HS-5 (cell line): ENCODE measurements at places on chromosomes 1 and 21.

DNA sequence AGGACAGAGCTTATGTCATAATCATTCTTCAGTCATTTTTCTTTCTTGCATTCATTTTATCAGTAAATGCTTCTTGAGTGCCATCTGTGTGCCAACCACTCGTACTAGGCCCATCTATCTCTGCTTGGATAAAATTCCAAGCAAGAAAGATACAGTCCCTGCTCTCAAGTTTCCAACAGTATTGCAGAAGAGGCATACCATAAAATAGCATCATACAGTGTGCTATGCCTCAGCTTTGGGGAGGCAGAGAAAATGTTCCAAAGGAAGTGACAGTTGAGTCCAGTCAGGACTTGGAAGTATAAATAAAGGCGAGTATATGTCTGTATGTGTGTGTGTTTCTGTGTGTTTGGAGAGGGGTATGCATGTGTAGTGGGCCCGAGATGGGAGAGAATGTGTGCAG lies 113.4 kb upstream of the HOOK1 start:
- no peak for DNase-seq

DNA sequence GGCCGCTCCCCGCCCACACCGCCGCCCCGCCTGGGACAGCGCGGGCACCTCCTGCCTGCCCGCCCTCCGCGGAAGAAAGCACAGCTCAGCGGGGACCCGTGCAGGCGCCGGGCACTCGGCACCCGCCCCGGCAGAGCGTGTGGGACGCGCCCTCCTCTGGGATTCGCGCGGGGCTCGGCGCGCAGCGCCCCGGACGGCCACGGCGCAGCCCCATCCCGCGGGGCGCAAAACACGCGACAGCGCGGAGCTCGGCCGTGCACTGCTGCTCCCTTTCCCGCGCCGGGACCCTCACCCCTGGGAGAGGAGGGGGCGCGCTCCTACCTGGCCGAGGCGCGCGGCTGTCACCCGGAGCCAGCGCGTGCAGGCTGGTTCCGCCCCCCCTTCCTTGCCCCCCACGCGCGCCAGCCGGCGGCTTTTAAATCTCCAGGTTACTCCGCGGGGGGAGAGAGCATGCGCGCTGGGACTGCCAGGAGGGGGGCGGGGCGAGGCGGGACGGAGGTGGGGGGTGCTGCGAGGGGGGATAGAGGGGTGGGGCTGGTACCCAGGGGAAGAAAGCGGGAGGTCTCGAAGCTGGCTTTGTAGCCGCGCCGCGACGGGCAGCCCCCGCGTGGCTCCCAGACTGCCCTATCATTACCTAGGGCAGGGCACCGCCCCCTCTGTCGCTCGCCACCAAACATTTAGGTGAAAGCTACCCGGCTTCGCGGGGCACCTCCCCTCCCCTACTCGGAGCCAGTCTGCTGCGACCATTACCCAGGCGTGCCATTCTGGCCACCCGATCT lies at the start of gene SLC45A3:
SLC45A3 (minus strand) TSS at position 437 of the 779 bp plus-strand sequence. CDS start 15,853 bp downstream, outside the sequence.
- no peak for DNase-seq

- DNase-seq = no peak
Observed at GRCh38 chr1:39919545-39919944, 17.8 kb upstream of the MYCL start.

DNA sequence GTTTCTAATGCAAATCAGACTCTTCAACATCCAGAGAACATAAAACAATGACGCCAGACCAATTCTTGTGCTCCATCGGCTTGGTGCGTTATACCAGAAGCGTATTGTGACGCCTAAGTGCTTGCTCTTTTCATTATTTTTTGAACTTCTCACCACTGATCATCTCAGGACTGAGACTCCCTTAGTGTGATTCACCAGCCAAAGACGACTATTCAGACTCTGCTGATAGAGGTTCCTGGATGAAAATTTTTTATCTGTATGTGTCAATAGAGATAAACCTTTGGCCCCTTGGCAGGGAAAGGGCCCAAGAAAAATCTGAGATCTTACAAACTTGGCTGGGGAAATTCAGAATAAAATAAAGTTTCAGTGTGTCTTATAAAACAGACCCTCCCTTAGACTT lies 856 bp upstream of the GREM2 start:
- DNase-seq = no peak

DNA sequence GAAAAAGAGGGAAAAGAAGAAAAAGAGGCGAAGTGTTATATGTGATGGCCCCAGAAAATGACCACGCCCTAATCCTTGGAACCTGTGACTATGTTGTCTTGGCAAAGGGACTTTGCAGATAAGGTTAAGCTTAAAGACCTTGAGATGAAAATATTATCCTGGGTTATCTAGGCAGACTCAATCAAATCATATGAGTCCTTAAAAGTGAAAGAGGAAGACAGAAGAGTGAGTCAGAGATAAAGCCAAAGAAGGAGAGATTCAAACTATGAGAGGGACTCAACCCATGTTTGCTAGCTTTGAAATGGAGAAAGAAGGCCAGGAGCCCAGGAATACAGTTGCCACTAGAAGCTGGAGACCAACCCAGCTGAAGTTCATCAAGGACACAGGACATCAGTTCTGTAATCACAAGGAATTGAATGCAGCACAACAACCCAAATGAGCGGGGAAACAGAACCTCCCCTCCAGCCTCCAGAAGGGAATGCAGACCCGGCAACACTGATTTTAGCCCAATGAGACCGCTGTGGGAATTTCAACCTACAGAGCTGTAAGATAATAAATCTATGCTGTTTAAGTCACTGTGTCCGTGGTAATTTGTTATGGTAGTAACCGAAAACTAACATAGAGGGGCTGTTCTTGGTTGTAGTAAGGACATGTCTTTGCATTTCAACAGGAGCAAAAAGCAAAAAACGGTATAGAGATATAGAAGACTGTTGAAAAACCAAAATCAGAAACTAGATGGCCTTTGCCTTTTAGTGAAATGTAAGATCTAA lies 4.2 kb upstream of the RGS8 start:
- no peak for DNase-seq

DNA sequence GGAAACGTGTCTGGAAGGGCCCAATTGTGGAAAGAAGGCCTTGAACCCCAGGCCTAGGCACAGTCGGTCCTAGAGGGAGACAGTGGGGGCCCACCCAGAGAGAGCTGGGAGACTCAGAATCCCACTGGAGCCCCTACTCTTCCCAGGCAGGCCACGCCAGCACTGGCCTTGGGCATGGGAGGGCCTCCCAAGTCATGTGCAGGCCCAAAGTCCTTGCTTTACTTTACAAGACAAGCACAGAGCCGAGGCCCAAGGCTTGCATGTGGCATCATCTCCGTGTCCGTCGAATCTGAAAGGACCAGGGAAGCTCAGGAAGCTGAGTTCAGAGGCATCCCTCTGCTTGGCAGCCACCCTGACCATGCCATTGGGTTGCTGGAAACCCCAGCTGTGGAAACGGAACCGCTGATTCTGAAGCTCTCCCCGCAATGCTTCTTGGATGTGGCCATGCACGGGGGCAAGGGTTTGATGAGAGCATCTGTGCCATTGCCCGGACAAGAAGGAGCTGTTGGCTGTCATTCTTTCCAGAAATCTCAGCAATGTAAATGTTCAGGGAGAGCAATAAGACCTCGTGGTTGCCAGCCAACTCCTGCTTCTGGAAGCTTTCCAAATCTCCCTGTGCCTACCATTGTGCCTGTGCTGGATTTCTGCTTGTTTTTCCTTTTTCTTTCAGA lies 32.8 kb downstream of the ABCG1 start:
- DNase-seq = no peak

GRCh38 chr1:56302878-56303277 lies 276.5 kb downstream of the PLPP3 start:
- no peak for DNase-seq

DNA sequence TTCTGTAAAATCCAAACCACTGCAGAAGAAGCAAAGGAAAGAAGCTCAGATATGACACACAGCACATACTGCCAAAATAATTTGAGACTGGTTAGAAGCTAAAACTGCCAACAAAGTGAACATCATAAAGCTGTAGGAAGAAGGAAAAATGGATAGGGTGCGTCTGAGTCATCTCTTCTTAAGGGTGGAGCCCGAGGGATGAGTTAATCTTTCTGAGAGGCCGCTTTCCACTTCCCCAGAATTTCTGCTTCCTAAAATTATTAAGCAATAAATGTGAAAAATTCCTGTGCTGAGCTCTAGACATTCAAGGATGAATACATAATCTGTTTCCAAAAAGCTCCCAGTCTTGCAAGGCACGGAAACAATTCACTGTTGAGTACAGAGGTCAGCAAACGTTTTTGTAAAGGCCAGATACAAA lies 20.1 kb downstream of the PPT1 start:
- peak; percentile 90 for DNase-seq

- DNase-seq = peak; percentile 76
Observed at GRCh38 chr1:162908780-162909179, 47.8 kb upstream of the CCDC190 start.

- no peak for DNase-seq
Observed at GRCh38 chr1:50023292-50024159, at the start of gene AGBL4. AGBL4 (minus strand) TSS chr1:50023954.

- no peak for DNase-seq
Observed at GRCh38 chr1:227883641-227884301, 64.0 kb downstream of the WNT9A start.

DNA sequence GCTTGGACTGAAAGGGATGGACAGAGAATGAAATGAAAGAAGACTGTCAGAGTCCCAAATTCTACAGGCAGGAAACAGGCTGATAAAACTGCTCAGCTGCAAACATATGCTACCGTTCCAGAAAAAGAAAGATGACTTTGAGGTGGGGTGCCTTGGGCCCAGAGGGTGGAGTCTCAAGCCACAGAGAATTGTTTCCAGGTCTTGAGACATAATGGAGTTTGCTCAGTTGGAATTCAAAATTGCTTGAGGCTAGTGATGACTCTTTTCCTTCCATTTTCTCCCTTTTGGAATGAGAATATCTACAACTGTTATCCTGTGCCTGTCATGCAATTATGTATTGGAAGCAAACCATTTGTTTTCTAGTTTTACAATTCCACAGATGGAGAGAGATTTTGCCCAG lies 23.6 kb upstream of the PSEN2 start:
- DNase-seq = no peak

DNA sequence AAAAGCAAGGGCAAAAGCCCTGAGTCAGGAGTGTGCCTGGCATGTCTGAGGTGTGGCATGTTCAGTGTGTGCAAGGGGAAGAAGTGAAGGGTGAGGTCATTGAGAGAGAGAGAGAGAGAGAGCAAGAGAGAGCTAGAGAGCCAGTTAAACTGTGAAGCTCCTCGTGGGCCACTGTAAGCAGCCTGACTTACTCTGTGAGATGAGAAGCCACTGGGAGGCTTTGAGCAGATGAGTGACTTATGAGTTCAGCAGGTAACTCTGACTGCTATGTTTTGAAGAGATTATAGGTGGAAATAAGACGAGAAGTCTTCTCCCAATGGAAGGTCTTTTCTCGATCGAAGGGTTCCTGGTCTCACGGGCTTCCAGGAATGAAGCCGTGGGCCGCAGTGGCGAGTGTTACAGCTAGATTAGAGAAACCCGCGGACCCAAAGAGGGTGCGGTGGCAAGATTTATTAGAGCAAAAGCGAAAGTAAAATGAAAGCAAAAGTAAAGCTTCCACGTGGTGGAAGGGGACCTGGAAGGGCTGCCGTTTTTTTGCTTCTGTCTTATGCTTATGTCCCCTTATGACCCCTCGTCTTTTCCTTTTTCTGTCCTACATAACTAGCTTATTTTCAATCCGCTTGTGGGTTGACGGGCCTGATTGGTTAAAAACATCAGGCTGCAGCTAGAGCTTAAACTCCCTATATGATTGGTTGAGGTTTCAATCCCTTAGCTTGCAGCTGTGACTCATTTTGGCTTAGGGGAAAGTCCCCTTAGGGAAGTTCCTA lies 323.1 kb upstream of the FAM78B start:
- DNase-seq = no peak

DNA sequence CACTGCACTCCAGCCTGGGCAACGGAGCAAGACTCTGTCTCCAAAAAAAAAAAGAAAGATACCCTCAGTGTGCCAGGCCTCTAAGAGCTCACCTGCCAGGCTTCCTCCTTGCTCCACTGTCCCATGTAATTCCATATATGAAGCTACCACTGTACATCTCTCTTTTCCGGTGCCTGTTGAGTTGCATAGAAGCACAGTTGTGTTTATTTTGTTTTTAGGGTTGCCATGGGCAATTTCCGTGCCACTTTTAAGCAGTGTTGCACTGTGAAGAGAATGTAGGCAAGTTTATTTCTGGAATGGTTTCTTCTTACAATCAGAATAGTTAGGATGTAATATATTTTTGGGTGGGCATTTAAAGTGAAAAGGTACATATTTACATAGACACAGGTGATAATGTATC lies 23.3 kb downstream of the MR1 start:
- DNase-seq = no peak

DNA sequence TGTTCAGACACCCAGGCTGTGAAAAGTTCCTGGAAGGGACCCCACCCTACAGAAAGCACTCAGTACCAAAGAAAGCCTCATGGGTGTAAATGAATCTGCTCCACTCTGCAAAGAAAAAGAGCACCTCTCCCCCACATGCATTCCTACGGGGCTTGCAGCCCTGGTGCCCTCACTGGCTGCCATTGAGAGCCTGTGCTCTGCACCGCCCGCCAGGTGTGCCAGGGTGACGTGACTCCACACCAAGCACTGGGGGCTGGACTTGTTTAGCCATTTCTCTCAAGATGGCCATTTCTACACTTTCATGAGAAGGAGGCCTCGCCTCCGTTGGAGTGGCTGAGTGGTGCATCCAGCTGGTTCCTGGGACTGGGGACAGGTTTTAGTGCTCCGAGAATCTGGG lies 380.5 kb upstream of the VAMP3 start:
- no peak for DNase-seq

DNA sequence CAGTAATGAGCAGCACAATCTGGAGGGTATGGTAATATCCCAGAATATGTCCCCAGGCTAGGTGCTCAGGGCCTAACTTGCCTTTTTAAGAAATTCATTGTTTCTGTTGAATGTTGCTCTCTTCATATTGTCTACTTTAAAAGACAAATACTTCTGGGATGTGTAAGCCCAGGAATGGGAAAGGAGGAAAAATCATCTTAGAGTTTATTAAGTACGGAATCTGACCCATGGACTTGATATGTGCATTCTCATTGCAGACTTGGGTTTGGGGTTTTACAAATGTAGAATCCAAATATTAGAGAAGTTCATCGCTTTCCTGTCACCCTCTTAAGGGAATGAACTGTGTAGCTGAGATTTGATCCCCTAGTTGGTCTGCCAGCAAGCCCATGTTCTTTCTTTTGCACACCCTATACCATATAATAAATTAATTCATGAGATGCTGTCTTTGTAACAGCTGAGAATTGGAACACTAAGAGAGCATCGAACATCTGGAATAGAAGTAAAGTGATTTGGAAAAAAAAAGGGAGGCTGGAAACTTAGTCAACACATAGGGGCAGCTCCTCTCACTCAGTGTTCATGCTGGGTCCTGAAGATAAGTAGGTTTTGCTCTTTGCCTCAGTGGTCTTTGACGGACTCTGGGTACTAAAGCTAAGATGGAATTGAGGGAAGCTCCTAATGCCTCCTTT lies 235.8 kb upstream of the C1orf105 start:
- DNase-seq = no peak

- no peak for DNase-seq
Observed at GRCh38 chr1:207803678-207804077, 51.8 kb downstream of the CD46 start.

DNA sequence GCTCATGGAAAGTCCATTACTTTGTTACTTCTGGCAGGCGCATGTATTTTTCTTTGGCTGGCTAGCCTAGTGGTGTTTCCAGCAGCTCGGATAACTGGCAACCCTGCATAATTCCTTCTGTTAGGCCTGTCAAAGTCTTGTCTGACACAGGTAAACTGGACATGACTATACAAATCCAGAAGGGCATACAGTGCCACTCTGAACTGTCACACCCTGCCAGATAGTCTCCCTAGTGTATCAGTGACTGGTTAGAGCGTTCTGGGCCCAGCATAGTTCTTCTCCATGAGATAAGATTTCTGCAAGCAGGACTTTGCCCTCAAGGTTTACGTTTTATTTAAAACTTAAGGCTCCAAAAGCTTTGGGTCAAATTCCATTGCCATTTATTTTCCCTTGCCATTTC lies 177.7 kb upstream of the GORAB start:
- DNase-seq = no peak
